ENCODE measurements at places on chromosomes 1 and 21.

- peak; percentile 60 for DNase-seq
Measured at GRCh38 chr1:2230781-2231531, 2.8 kb downstream of the SKI start.

GRCh38 chr1:15282810-15283474 lies 35.9 kb downstream of the FHAD1 start:
- no peak for DNase-seq

DNA sequence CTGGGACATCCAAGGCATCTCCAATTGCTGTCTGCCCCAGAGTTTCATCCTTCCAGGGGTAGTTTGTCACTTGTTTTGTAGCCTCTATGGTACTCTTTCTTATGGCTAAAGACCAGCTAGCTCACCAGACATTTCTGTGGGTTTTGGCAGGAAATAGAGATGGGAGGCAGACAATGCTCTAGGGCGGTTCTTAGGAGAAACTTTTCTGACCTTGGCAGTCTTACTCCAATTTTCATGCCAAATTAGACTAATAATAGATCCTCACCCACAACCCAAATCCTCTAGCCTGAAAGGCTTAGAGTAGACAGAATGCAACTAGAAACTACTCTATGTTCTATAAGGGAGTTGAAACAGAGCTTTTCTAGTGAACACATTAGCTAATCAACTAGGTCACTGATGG lies 69.8 kb downstream of the LRIG2 start:
- no peak for DNase-seq

GRCh38 chr1:28378906-28379305 lies 9.4 kb downstream of the PHACTR4 start:
- DNase-seq: no peak

DNA sequence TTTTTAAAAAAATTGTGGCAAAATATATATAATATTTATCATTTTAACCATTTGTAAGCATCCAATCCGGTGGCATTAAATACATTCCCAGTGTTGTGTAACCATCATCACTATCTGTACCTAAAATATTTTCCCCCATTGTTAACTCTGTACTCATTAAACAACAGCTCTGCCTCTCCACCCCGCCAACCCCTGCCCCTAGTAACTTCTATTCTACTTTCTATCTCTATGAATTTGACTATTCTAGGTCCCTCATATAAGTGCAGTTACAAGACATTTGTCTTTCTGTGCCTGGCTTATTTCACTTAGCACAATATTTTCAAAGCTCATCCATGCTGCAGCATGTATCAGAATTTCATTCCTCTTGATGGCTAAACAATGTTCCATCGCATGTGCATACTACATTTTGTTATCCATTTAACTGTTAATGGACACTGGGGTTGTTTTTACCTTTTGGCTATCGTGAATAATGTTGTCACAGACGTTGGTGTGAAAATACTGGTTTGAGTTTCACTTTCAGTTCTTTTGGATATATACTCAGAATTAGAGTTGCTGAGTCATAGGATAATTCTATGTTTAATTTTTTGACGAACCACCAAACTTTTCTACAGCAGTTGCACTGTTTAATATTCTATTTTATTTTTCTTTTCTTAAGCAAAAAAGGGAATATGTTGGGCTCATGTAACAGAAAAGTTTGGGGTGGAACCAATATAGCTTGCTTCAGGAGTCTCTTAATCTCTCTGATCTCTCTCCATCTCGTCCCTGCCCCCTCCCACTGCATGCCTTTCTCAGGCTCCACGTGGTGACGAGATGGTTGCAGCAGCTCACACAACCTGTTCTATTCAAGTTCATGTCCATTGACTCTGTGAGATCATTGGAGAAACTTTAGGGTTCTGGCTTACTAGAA lies 25.2 kb upstream of the RCAN1 start:
- no peak for DNase-seq

GRCh38 chr1:62832276-62832675 lies 48.3 kb downstream of the ATG4C start:
- no peak for DNase-seq

DNA sequence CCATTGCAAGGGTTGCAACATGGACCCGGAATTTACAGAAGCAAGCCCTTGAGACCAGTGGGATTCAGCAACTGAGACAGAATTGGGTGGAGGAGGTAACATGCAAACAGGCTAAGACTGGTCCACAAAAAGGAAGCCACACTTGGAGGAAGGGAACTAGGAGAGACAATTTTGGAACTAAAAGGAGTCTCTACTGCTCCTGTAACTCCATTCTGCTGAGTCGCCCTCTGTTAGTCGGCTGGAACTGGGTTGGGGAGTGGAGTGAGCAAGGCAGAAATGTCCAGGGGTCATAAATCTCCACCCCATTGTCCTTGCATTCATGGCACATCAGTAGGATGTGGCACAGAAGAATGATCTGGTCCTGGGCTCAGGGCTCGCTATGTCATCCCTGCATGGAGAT lies 5.1 kb downstream of the LAMB3 start:
- DNase-seq: no peak

GRCh38 chr1:11453742-11454491 lies 25.0 kb upstream of the DISP3 start:
- DNase-seq: no peak

GRCh38 chr21:26798856-26799751 lies 46.1 kb downstream of the ADAMTS1 start:
- DNase-seq: peak; percentile 94

DNA sequence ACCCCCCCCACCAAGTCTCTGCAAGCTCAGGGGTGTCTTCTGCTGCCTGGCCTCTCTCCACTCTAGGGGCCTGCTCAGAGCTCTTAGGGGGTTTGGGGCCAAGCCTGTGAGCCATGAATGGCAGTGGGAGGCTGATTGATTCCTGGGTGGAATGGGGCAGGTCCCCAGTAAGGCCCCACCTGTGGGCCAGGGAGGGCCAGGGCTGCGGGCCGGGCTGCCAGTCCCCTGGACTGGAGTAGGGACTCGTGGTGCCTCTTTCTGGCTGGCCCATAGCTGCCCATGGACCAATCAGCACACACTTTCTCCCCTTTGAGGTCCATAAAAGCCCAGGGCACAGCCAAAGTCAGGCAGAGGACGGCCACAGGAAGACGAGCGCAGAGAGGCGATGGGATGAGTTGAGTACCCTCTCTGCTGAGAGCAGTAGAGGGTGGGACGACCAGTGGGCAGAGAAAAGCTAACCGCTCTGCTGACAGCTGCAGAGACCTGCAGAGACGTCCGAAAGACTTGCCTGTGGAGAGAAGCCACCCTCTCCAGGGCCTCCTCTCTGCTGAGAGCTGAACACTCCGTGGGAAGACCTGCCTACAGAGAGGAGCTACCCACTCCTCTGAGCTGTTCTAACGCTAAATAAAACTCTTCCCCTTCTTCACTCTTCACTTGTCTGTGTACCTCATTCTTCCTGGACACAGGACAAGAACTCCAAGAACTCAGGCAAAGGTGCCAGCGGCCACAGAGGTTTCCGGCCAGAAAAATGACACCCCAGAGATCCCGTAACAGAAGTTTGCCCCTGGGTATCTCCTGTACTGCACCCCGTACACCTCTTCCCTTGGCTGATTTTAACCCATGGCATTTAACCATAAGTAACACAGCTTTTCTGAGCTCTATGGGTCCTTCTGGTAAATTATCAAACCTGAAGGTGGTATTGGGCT lies 38.2 kb upstream of the TARDBP start:
- DNase-seq: no peak

- DNase-seq: no peak
Measured at GRCh38 chr1:185846672-185847444, 112.7 kb downstream of the HMCN1 start.

DNA sequence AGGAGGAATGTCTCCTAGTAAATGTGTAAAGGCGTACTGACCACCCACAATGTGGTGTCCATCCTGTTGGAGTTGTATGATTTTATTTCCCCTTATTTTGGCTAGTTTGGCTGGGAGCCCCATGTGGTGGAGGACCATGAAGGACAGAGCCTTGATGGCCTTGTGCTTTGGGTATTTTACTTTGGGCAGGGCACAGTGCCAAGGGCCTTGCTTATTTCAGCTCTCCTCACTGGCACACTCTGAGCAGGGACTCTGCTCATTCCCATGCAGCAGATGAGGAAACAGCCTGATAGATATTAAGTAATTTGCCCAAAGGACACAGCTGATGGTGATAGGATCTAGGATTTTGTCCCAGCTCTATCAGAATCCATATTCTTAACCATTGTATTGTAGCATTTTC lies 50.2 kb downstream of the SMYD2 start:
- DNase-seq: no peak

GRCh38 chr1:199591468-199591867 lies 436.0 kb upstream of the NR5A2 start:
- DNase-seq: no peak

DNA sequence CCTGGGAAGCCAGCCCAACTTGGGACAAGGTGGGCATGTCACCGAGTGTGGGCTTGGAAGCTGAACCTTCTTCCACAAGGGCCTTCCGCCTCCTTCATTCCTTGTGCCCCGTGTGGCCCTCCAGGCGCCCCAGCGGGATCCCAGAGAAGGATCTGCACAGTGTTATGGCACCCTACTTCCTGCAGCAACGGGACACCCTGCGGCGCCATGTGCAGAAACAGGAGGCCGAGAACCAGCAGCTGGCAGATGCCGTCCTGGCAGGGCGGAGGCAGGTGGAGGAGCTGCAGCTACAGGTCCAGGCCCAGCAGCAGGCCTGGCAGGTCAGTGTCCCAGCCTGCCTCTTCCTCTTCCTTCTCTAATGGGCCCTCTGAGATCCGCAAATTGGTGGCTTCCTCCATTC lies 5.8 kb upstream of the BGLAP start:
- DNase-seq: no peak

GRCh38 chr1:78047631-78048030 lies 1.9 kb downstream of the GIPC2 start:
- peak; percentile 16 for DNase-seq

- no peak for DNase-seq
Measured at GRCh38 chr1:200217703-200218102, 190.2 kb downstream of the NR5A2 start.

DNA sequence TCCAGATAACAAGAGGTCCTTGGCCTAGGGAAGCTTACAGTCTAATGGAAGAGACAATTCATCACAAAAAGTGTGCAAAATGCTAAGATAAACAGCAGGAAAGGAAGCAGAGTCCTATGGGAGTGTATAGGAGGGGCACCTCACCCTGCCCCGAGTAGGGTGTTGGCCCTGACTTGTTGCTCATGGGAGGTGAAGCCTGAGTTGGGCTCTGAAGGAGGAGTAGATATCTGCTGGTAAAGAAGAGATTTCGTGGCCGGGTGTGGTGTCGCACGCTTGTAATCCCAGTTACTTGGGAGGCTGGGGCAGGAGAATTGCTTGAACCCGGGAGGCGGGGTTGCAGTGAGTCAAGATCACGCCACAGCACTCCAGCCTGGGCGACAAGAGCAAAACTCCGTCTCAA lies 18.6 kb upstream of the GPR37L1 start:
- DNase-seq: no peak

GRCh38 chr1:234476172-234476571 lies 2.8 kb downstream of the TARBP1 start:
- no peak for DNase-seq

GRCh38 chr1:160795951-160796383 lies at the start of gene LY9:
Gene LY9 (plus strand): TSS chr1:160796174. CDS start chr1:160796188, 14 bp downstream.
- DNase-seq: no peak

DNA sequence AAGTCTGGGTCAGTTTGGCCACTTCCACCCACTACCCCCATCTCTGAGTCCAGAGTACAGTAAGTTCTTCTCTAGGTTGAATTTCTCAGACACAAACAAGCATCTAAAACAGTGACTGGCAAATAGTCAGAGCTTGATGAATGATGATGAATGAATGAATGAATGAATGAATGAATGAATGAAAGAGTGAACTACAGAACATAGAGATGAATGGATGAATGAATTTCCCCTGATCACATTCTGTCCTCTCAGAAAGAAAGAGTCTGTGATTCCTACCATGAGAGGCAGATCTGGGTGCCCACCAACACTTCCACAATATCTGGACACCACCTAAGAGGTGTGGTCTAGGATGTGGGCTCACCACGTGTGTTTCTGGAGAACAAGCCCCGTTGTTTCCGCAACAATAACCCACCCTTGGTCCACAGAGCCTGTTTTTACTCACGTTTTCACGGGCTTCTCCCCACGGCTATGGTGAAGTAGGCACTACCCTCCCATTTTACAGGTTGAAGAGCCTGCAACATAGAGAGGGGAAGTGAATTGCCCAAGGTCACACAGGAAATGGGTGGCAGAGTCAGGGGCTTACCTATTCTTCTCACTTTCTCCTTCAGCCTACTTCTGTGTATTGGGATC lies 40.2 kb upstream of the IFFO2 start:
- DNase-seq: no peak

GRCh38 chr1:21794656-21795055 lies 11.7 kb upstream of the USP48 start:
- no peak for DNase-seq

DNA sequence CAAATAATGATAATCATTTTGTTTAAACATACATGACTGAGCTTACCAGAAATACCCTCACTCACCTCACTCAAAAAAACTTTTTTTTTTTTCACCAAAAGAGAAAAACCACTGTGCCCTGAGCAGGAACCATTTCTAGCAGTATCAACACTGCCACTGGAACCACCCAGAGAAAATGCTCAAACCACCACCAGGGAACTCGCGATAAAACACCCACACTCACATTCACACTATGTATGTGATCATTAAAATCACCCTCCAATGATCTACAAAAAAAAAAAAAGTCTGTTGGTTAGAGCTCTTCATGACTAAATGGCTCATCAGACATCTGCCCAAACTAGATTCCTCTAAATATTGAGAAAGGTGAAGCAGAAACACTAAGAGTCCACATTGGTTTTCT lies 11.5 kb downstream of the TIAM1 start:
- no peak for DNase-seq

- peak; percentile 83 for DNase-seq
Measured at GRCh38 chr21:29130270-29130969, at the start of gene MAP3K7CL. Gene MAP3K7CL (plus strand): TSS chr21:29130644. CDS start chr21:29133345, 2,701 bp downstream.

GRCh38 chr1:221442056-221442455 lies 299.8 kb downstream of the DUSP10 start:
- no peak for DNase-seq

- no peak for DNase-seq
Measured at GRCh38 chr1:175771289-175771688, 27.9 kb upstream of the TNR start.

DNA sequence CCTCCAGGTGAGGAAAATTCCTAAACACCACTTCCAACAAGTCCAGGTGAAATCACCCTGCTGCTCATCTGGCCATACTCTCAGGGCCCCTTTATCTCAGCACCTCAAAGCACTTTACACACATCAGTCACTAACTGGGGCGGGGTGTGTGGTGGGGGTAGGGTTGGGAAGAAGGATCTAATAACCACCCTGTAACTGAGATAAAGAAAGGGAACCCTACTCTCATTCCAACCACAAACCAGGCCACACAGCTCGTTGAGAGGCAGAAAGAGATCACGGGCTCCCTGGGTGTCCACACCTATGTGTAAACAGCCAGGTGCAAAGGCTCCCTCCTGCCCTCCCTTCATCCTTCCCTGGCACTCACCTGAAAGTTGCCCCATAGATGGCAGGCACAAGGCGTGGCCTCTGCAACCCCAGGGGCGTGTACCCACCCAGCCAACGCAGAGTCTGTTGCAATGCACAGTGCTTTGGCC lies 20.4 kb downstream of the GPR161 start:
- no peak for DNase-seq

GRCh38 chr1:27217401-27217800 lies 17.0 kb upstream of the WDTC1 start:
- no peak for DNase-seq

GRCh38 chr1:84122780-84123382 lies 21.2 kb upstream of the PRKACB start:
- DNase-seq: peak; percentile 79

GRCh38 chr21:35197191-35197590 lies 148.1 kb upstream of the RUNX1 start:
- DNase-seq: peak; percentile 30

- no peak for DNase-seq
Measured at GRCh38 chr1:41380979-41381691, 19.9 kb downstream of the FOXO6 start.

Data from PC-3 (cell line).